Activated CD4-positive, alpha-beta T cell treated with anti-CD3 and anti-CD28 coated beads, Interleukin-2, amount 50 U/mL, for 4 hours (primary cell): ENCODE measurements at places on chromosomes 6 and 20.

- DNase-seq, result no peak
Measured at GRCh38 chr6:91877994-91878393, 1291.1 kb upstream of the MAP3K7 start.

- DNase-seq, result no peak
Measured at GRCh38 chr20:2152317-2152716, 50.7 kb downstream of the STK35 start.

DNA sequence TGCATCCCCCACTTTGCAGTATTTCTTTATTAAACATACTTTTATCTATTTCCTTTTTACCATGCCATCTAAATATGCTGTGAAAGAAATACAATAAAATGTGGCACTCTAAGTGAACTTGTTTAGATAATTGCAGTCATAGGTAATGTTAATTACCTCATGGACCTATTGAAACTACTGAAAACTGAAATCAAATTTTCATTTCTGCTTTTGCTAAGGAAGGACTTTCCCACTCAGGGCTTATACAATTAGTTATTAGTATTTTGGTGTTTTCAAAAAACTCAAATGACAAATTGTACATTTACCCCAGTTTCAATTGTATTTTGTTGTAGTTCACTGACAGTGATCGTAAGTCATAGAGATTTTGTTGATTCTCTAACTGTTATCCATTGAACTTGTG is 88.4 kb downstream of the ID4 start:
- DNase-seq, result no peak

DNA sequence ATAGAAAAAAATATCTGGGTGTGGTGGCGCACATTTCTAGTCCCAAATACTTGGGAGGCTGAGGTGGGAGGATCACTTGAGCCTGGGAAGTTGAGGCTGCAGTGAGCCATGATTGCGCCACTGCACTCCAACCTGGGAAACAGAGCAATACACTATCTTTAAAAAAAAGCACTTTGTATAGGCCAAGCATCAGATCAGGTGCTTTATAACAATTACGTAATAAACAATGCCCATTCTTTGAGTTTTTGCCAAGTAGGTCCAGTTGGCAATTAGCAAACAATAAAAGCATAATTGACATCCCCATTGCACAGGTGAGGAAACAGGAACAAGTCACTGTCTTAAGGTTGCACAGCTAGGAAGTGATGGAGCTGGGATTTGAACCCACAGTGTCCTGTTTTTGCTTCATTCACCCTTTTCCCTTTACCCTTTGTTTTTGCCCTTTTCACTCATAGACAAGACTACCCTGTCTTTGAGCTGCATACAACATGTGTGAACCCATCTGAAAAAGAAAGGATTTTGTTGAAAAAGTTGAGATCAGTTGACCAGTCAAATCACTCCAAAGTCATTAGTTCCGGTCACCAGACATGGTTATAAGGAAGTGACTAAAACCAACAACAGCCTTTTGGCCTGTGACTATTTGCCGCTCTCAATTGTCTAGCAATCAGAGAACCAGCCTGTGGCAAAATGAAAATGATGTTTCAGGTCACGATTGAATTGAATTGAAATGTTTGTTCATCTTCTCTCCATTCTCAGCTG is 303.6 kb downstream of the TFAP2C start:
- DNase-seq, result no peak

- no peak for DNase-seq
Measured at GRCh38 chr6:43328528-43328927, 19.9 kb upstream of the CRIP3 start.

DNA sequence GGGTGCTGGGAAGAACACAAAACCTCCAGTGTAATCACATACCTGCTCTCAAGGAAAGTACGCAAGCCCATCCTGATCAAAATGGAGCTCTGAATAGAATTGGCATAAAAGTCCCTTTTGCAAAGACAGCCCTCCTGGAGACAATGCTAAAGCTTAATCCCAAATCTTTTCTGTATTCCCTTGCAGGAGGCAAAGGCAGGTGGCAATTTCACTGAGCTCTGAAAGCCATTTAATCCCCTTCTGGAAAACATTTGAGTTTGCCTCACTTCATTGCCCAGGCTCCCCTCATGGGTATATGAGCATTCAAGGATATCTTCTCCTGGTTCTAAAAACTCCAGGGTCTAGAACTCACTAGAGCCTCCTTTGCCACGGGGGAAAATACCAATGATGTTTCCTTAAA is 310.2 kb upstream of the CNR1 start:
- no peak for DNase-seq

- no peak for DNase-seq
Measured at GRCh38 chr6:90098001-90098531, 198.6 kb downstream of the BACH2 start.

GRCh38 chr6:156778454-156779205 is 1.5 kb downstream of the ARID1B start:
- DNase-seq, result peak; percentile 35

GRCh38 chr6:157644043-157644810 is 178.8 kb upstream of the SNX9 start:
- peak; percentile 20 for DNase-seq

DNA sequence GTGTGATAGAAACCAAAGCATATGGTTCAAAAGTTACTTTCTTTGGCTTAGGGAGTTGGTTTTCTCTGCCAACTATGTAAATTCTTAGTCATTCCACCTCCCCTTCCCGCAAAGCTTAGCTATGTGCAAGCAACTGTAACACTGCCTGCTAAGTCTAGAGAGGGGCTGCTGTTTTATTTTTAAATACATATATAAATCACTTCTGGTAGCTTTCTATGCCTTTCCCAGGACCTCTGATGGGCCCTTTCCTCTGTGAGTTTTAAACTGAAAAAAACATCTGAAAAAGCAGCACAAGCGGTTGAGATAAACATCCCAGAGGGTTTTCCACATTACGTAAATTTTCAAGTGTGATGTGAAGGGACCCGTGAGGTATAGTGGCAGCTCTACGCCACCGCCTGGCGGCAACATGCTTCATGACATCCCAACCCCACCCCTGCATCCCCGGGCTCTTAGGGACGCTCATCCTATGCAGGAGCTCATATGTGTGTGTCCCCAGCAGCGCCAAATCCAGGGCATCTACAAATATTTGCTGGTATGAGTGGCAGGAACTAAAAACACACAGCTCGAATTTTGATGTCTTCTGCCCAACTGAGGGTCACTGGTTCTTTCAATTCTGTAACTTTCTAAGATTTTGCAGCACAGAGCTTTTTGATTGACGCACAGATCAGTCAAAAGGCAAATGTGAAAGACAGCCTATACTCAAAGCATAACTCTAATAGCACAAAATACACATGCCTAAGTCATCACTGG is 12.7 kb downstream of the SAYSD1 start:
- no peak for DNase-seq

DNA sequence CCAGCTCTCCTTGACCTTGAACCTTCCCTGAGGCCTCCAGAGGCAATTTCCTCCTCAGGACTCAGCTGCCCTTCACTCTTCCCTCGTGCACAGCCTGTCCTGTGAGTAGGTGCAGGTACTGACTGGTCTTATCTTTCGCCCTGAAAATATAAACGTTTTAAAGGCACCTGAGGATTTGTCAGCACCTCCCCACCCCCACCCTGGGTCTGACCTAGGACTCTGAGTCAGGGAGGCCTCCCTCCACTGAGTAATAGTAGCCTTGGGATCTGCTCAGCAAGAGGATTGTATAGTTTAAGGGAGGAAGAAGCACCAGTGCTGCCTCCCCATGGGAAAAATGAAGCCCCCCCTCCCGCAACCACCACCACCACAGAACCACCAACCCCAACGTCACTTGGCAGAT is 54.6 kb downstream of the PPARD start:
- DNase-seq, result no peak

DNA sequence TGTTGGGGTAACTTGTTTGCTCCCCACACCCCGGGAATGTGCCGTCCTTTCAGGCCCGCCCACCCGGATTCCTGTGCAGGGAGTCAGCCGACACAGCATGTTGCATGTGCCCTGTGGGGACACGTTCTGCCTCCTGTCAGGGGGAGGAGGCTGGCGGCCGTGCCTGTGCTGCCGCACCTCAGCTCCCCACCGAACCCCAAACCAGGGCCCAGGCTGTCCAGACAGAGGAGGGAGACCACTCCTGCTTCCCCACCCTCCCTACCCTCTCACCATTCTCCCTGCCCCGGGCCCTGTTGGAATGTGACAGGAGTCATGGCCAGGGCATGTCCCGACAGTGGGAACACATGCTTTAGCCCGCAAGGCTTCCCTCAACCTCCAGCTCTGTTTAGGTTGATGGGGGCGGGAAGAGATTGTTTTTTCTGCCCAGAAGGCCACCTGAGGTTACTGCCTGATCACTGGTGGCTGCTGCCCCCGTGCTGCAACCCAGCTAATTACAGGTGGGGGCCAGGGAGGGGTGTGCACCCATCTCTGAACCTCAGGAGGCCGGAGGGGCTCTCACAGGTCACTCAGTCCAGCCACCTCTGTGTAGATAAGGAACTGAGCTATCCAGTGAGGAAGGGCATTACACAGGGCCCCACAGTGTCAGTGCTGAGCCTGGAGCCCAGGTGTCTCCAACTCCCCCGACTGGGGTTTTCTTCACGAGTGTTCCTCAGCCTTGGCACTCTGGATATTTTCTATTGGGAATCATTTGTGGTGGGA is 13.6 kb downstream of the LRRC73 start:
- no peak for DNase-seq

DNA sequence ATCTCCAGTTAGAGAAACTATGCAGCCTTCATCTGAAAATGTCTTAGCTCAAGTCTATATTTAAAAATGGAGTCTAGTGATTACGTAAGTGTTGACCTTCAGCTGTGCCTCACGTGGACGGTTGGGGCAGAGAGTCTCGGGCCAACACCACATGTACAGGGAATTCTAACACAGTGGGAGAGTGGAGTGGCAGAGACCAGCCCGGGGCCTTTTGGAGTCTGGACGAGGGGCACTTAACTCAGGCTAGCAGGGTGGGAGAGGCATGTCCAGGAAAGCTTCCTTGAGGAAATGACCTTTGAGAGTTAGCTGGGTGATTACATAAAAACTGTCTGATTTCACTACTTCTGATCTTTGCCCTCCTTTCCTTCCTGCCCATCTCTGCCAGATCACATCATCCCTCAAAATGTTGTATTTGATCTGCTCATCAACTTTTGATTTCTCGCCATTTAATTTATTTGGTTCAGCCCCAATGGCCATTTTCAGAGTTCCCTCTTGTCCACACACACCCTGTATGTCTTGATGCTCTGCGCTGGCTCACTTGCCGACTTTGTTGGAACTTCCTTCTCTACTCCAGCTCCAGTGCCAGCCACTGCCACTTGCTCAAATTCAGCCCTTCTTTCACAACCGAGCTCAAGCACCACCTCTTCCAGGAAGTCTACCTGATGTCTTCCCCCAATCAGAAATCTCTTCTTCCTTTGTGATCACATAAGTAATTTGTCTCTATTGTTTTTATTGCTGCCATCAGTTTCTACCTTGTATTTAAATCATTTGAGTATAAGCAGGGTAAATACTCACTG is 2.6 kb downstream of the ARMC2 start:
- DNase-seq, result no peak

- DNase-seq, result no peak
Measured at GRCh38 chr6:1321738-1322137, 9.8 kb downstream of the FOXQ1 start.

DNA sequence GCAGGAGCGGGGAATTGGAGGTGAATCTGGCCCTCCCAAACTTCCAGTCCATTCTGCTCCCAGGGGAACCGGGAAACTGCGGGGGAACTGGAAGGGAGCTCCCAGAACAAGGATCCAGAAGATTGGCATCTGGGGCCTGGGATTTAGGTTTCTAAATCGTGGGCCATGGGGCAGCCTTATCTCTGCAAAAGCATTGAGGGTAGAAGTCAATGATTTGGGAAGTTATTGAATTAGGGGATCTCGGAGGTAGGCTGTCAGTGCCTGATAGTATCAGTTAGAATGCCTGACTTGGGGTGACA is 45.1 kb downstream of the HNF4A start:
- DNase-seq, result no peak

DNA sequence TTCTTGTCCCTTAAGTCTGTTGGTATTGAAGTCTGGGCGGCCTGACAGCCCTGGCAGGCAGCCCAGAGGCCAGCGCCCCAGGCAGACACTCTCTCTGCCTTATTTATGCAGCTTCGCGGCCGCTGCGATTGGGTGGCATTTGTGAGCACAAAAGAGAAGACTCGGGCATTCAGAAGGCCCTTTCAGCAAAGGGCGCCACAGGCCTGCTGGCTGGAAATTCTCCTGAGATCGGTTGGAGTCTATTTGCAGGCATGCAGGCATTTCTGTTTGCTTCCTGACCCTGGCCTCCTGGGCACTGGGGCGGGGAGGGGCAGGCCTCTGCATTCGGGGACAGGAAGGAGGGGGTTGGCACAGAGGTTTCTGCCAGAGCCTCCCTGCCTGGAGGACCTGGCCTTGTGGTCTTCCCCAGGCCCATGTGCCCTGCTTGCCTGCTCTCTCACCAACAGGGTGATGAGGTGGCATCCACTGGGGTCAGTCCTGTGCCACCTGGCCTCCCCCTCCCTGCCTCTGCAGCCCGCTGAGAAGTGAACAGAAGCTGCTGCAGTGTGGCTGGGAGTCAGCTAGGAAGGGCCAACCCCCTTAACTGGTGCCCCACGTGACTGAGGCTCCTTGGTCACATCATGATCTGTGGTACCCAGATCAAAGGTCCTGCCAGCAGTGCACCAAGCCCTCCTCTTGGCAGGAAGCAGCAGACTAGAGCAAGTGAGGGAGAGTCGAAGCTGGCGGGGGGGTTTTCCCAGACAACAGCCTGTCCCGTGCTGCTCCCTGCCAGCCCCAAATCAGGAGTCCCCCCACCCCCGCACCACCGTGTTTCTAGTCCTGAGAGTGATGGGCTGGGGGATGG is 16.6 kb upstream of the CCDC167 start:
- DNase-seq, result peak; percentile 84

- no peak for DNase-seq
Measured at GRCh38 chr6:67200626-67201403, 1434.3 kb upstream of the ADGRB3 start.

- no peak for DNase-seq
Measured at GRCh38 chr20:59322081-59322480, 21.7 kb downstream of the EDN3 start.

- no peak for DNase-seq
Measured at GRCh38 chr20:48683467-48684175, 144.2 kb downstream of the PREX1 start.

- DNase-seq, result no peak
Measured at GRCh38 chr6:43481075-43481474, 3.7 kb downstream of the TJAP1 start.

GRCh38 chr20:44597516-44597915 is 15.1 kb downstream of the PKIG start:
- no peak for DNase-seq

DNA sequence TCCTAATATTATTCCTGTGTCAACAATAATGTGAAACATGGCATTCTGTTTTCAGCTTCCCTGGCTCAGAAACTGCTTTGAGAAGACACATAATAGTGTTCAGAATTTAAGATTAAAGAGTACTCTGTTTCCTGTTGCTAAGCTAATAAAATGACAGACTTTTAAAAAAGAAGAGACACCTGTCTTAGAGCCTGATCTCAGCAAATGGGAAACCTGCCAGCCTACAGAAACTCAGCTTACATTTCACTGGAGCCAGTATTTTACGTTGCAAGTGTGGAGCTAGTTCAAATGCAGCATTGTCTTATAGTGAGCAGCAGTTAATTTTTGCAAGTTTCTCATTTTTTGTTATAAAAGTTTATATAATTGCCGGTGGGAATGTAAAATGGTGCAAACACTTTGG is 28.8 kb downstream of the KIZ start:
- DNase-seq, result no peak
